ENCODE measurements at places on chromosomes 4 and X. TPM values are rescaled to one million over a fixed set of nuclear protein-coding genes. Genes with fewer than 3 reads are reported as not detected.

GRCh38 chr4:27198971-27199370 is 338.3 kb downstream of the STIM2 start:
- no peak for DNase-seq

DNA sequence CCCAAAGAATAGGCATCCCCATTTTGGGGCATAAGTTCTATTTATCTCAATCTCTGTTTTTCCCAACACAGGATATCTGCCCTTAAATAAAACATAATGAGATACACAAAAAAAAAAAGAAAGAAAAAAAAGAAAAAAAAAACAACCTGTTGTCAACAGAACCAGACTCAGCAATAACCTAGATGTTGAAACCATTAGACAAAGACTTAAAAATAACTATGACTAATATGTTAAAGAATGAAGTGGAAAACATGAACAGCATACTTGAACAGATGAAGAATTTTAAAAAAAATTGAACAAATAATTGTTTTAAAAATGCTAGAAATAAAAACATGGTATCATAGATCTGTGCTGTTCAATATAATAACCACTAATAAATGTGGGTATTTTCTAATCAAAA is 93.4 kb upstream of the RXFP1 start:
- DNase-seq: peak; percentile 31

STK32B gene
- total RNA-seq: 5.8 TPM

VCX3A gene
- not detected for total RNA-seq

- DNase-seq: no peak
These were observed 39.4 kb upstream of the GPC3 start for GRCh38 chrX:134024686-134025377.

NAT8L gene
- total RNA-seq: not detected

PALLD gene
- 112 TPM for total RNA-seq

ARHGAP24 gene
- total RNA-seq: 24.0 TPM

CT45A1 gene
- total RNA-seq: not detected
